AML-193 (cell line): ENCODE measurements at places on chromosomes 5 and 9.

DNA sequence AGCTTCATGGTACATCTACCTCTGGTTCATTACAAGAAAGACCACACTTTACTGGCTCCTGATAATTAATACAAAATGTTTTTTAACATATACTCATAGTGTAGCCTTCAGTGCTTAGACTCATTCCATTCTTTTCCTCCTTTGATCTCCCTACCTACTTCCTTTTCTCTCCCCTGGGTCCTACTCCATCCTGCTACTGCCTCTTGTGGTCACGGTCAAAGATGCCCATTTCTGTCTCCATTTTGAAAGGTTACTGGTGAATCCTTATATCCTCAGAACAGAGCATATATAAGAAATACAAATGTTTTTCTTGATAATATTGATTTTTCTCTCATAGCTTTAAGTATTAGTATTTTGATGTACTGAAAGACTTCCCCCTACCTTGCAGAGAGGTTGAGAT lies 375.9 kb downstream of the ARRDC3 start:
- no peak for DNase-seq

DNA sequence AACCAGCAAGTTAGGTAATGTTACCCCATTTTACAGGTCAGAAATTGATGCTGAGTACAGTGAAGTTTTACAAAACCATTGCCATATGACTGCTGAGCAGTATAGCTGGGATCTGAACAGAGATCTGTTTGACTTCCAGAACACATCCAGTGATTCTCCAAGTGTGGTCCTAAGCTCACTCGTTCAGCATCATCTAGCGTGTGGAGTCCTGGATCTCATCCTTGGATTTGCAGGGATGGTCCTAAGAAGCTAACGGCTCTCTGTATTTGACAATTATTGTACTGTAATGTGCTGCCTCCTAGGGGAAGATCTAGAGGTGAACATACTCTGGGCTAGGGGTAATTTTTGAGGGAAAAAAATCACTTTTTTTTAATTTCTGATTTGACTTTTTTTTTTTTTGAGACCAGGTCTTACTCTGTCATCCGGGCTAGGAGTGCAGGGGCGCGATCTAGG lies 1.4 kb downstream of the SLC26A2 start:
- DNase-seq = peak; percentile 43

GRCh38 chr5:123699571-123699970 lies 187.6 kb downstream of the CSNK1G3 start:
- no peak for DNase-seq

DNA sequence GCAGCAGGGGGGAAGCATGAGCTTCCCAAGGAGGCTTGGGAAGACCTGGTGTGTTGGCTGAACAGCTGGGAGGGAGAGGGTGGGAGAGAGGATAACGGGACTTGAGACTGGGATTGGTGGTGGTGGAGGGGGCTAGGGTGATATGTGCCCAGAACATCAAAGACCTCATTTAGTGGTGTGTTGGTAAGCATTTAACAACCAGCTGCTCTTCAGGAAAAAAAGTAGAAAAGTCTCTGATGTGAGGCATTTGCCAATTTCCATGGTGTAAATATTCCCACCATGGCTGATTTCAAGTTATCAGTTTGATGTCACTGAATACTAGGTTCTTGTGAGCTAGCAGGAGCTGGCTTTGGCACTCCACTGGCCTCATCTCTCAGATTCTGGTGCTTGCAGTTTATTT lies 170.8 kb downstream of the MACROH2A1 start:
- no peak for DNase-seq

DNA sequence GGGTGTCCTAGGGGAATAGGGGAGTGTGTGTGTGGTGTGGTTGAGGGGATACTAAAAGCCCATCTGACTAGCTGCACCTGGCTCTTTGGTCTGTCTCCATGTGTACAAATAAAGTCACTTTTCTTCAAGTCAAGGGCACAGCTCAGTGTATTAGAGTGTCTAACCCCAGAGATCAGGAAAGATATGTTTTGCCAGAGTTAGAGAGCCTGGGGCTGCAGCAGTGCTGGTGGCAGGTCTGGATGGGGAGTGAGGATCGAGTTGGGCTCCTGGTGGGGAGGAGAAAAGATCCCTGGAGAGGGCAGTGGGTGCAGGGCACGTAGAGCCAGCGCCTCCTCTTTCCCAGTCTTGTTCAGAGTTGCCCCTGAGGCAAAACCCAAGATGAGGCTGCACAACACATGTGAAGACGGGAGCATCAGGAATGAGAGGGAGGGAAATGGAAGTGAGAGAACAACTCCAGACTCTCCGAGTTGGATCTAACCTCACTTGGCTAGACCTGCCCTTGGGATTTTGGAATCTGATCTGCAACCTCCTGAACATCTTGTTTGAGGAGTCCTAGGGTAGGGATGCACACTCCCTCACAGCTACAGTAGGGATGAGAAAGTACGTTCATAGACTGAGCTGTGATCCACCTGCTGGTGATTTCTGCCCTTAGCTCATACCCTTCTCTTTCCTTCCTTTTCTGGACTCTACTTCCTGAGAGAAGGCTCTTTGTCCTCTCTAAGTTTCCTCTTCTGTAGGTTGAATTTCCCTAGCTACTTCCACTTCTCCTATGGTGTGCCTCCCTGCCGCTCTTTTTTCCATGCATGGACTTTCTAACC lies 309.9 kb downstream of the ZSWIM6 start:
- no peak for DNase-seq

- DNase-seq = no peak
Observed at GRCh38 chr9:136856079-136856476, 3.9 kb downstream of the MAMDC4 start.

DNA sequence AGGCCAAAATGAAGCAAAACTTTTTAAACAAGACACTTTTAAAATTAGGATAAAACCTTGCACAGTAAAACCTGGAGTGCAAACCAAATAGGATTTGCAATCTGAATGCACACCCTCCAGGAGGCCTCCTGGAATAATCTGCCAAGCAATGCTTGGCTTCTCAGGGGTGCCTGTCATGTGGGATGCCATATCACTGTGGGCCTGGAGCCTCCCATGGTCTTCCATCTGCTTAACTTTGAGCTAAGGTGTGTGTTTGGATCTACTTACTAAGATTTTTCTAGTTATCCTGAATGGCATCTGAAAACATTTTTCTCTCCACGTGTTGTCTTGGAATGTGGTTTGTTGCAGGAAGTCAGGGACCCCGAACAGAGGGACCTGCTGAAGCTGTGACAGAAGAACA lies 52.1 kb downstream of the RGS7BP start:
- DNase-seq = no peak

DNA sequence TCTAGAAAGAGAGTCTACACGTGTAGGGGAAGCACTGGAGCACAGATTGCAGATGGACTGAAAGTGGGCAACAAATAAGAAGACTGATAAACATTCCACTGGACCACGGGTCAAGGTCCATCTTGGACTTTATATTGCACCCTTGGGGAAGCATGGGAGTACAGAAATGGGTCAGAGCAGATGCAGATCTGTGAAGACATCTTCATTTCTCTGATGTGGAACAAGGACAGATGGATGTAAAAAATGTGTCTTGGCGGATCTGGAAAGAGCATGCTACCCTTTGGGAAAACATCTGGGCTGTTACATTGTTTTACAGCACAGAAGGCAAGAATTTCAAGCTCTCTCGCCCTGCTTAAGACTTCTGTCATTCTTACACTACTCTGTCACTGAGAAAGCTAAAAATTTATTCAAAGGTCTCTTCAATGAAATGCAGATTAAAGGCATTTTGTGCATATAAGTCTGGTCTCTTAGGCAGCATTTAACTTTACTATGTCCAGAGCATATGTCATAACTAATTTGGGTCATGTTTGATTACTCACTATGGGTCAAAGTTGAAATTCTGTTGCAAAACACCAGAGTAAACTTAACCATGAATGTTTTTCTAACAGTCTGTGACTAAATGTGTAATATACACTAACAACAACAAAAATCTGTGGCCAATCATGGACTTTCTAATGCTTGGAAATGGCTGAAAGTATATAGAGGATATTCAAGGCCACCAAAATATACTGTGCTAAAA lies 756.4 kb upstream of the DMAC1 start:
- no peak for DNase-seq

DNA sequence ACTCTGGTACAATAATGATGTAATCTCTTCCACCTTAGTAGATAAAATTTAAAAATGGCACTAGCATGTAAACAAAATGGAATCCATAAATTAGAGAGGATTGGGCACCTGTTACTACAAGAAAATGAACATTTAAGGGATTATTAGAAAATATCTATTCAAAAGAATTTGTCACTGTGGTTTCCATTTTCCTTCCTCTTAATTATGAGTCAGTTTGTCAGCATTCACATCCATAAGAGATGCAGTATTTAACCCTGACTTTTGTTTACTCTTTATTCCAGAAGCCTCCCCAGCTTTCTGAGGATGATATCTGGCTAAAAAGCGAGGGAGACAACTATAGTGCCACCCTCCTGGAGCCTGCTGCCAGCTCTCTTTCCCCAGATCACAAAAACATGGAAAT lies 72.1 kb downstream of the C9orf152 start:
- DNase-seq = no peak

DNA sequence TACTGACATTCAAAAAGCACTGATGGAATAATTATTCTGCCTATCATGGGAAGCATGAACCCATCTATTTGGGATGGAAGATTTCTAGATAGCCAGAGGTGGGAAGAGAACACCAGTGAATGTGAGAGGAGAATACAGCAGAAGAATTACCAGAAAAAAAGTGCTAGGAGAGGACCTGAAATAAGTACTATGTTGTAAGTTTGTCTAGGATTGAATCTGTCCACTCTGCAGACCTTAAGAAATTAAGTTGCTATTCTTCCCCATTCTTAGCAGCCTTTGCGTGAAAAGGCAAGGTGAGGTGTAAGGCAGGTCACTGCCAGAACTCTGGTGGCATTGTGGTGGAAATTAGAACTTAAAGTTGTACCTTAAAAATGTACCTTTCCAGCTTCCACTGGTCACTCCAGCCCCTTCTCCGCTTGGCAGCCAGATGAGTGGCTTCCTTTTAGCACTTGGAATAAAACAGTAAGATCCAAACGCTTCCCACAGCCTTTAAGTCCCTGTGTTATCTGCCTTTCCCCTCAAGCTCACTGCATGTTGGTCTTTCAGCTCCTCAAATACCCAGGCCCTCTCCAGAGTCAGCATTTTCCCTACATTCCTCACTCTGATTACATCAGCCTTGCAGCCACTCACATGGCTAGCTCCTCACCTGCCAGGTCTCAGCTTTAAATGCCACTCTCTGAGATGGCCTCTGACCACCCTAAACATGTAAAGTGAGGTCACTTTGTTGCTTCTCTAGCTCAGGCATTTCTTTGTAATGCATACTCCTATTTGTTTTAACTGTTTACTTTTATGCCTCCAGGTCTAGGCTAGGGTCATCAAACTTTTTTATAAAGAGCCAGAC lies 253.0 kb downstream of the EPB41L4A start:
- no peak for DNase-seq

DNA sequence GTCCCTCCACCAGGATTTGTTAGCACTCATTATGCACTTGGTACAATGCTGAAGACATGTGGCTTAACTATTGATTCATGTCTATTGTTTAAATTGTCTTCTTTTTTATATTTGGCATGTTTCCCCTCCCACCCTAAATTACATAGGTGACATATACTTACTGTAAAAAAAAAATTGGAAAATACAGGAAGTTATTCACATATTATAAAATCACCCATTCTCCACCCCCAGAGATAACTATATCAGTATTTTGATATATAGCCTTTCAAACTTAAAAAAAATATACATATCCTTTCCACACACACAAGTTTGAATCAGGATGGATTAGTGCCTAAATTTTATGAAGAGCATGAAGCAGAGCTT lies 87.6 kb downstream of the FGF1 start:
- no peak for DNase-seq

DNA sequence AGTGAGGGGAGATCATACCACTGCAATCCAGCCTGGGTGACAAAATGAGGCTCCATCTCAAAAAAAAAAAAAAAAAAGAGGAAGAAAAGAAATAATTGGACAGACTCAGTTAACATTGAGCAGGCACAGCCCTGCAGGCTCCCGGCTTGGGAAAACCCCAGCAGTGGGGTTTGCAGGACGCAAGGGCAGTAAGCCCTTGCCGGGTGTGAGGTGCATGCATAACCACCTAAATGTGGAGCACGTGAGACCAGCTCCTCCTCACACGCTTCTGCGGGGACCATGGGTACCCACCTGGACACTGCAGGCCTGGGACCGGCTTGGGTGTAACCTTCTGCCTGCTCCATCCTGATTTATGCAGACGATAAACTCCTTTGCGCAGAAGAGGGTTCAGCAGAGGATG lies 4.8 kb upstream of the SLC6A18 start:
- no peak for DNase-seq

- no peak for DNase-seq
Observed at GRCh38 chr5:149427374-149427773, 48.3 kb upstream of the IL17B start.

- DNase-seq = no peak
Observed at GRCh38 chr5:172931001-172931536, 28.2 kb upstream of the RPL26L1 start.

GRCh38 chr9:38362852-38363588 lies 29.5 kb upstream of the ALDH1B1 start:
- no peak for DNase-seq

DNA sequence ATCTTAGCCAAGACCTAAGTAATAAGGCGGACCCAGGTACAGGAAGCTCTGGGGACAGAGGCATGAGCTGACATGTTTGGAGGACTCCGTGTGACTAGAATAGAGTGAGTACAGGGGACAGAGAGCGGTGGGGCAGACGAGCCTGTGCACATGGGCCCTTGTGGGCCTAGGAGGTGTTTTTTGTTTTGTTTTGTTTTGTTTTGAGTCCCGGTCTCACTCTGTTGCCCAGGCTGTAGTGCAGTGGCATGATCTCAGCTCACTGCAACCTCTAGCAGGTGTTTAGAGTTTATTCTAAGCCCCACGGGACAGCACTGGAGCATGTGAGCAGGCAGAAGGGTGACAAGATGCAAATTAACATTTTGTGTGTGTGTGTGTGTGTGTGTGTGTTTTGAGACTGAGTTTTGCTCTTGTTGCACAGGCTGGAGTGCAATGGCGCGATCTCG lies 3.1 kb upstream of the EEIG1 start:
- no peak for DNase-seq

GRCh38 chr5:171861381-171861780 lies 75.8 kb downstream of the SMIM23 start:
- no peak for DNase-seq

DNA sequence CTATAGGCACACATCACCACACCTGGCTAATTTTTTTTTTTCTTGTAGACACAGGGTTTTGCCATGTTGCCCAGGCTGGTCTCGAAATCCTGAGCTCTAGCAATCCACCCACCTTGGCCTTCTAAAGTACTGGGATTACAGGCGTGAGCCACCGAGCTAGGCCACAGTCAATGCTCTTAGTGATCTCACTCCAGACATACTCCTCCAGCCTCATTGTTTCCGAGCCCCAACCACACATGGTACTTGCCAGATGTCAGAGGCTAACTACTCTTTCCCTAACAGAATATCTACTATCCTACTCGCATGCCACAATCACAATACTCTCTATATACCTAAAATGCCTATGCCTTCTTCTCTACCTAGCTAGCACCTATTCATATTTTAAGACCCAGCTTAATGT lies 17.1 kb downstream of the SUSD1 start:
- DNase-seq = no peak

- DNase-seq = no peak
Observed at GRCh38 chr9:36174731-36175130, 5.5 kb downstream of the CCIN start.

- DNase-seq = no peak
Observed at GRCh38 chr5:14864181-14864812, 7.3 kb downstream of the ANKH start.

GRCh38 chr5:72622170-72622760 lies 115.1 kb upstream of the ZNF366 start:
- no peak for DNase-seq
